ENCODE measurements at places on chromosomes 7 and 10.

GRCh38 chr10:125209591-125210355, 49.4 kb upstream of the CTBP2 start:
- no peak for DNase-seq

GRCh38 chr10:26528715-26529393, 90.7 kb downstream of the APBB1IP start:
- no peak for DNase-seq

- DNase-seq, result no peak
Observed at GRCh38 chr10:43196131-43196980, 58.1 kb downstream of the CSGALNACT2 start.

GRCh38 chr10:18859659-18860058, 188.9 kb upstream of the MALRD1 start:
- no peak for DNase-seq

GRCh38 chr7:2028733-2029132, 204.0 kb downstream of the MAD1L1 start:
- no peak for DNase-seq

- DNase-seq, result no peak
Observed at GRCh38 chr7:149703044-149703650, 70.2 kb downstream of the ZNF467 start.

- DNase-seq, result peak; percentile 63
Observed at GRCh38 chr10:119859420-119860258, 13.0 kb downstream of the MCMBP start.
